Stimulated activated CD4-positive, alpha-beta T cell treated with anti-CD3 and anti-CD28 coated beads, TNF-alpha, amount 100 ng/mL, for 48 hours (primary cell): ENCODE measurements at places on chromosomes 4 and X.

DNA sequence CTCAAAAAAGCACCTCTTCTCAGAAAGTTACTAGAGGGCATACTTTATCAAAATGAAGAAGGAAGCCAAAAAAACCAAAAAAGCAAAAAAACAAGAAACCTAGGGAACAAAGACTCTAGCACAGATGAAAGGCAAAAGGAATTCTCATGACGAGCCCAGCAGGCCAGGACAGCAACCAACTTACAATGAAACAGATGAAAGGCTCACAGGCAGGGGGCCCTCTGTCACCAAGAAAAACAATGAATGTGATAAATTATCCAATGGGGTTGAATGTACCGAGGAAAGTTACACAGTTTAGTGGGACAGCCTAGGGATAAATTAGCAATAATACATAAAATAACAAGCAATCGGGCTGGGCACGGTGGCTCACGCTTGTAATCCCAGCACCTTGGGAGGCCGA, 79.0 kb downstream of the GPR82 start:
- no peak for DNase-seq

DNA sequence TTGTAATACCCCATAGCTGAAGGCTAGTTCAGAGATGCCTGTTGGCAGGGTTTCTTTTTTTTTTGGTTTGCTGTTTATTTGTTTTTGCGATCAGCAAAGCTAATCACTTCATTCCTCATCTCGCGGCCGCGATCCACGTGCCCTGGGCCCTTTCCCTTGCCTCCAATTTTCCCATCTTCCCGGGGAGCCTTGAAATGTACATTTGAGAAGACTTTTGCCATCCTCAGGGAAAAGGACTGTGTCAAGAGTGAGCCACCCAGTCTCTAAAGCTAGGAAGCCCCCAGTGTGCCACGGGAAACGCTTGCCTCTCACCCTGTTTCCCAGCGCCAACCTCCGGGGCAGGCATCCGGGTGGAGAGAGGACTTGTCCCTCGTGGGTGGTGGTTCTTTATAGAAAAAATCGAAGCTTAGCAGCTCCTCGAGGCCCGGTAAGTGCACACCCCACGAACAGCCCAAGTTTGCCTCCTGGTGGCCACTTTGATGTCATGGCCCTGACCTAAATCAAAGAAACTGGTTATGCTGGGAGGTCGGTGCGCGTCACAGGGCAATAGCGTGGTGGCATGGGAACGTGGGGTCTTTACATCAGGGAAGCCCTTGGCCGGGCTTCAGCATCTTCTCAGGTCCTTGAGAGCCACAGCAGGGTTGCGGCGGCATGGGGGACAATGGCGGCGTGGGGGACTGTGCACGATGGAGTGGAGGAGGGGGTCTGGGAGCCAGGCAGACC, 42.0 kb downstream of the MAP7D3 start:
- no peak for DNase-seq

GRCh38 chr4:21544955-21545354, 403.6 kb downstream of the KCNIP4 start:
- DNase-seq: no peak

- DNase-seq: no peak
Observed at GRCh38 chrX:118665204-118665603, 62.2 kb upstream of the IL13RA1 start.

- DNase-seq: no peak
Observed at GRCh38 chrX:79452881-79453280, 85.7 kb upstream of the ITM2A start.
